Stimulated activated CD4-positive, alpha-beta T cell treated with anti-CD3 and anti-CD28 coated beads, Interleukin-4, amount 100 ng/mL, for 1 hour (primary cell): ENCODE measurements at places on chromosomes 13 and 19.

DNA sequence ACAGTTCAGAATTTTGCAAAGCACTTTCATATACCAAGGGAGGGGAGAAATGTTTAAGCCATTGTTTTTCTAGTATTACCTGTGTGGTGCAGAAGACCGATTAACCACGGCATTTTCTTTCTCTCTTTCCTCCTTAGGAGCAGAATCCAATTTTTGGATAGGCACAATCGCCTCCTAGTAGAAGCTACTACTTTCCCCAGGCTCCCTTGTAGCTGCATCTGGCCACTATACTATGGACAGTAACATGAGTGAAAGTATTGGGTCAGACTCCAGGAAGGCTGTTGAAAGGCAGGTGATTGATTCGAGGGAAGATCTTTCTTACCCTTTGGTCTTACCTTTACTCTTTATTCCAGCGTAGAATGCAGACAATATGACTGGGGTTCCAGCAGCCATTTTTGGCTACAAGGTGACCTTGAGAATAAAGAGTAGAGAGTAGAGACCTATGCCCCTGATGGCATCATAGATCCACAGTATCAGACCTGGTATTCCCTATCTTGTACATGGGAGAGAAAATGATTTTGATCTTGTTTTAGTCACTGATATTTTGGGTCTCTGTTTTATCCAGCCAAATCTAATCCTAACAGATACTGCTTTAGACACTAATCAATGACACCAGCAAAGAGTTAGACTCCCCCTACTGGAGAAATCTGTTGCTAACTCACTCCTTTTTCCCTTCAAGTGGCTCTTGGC, 77.0 kb downstream of the LRRC63 start:
- no peak for DNase-seq

- no peak for DNase-seq
Observed at GRCh38 chr19:36028313-36029041, 4.2 kb downstream of the CLIP3 start.

DNA sequence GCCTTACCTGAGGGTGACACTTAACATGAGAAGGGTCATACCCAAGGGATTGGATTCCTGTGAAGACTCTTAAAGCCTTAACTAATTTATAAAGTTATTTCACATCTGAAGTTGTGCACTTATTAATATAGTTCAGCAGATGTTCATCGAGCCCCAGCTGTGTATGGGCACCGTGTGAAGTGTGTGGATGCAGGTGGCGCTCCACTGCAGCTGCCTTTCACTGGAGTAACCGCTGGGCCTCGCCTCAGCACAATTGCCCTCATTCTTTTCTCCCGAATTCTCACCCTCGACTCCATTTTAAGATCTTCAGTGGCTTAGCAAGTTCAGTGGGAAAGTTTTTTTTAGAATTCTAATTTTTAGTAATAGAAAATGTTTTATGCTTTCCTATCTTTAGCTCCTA, 66.2 kb downstream of the DPY19L3 start:
- DNase-seq = no peak

DNA sequence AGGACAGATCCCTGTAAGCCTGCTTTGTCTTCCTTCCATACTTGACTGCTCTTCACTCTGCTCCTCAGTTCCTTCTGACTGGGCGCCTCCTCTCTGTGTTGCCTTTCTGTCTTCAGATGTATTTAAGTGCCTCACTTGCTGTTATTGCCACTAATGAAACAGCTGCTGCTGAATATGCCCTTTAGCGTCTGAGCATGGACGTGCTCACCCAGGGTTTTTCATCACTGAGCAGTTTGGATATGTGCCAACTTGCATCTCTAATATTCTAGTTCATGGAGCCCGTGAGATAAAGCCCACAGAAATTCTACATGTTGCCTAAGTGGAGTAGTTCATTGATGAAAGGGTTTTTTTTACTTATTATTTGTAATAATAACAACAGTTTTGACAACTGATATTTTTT, 198.2 kb downstream of the MYO16 start:
- DNase-seq = no peak

DNA sequence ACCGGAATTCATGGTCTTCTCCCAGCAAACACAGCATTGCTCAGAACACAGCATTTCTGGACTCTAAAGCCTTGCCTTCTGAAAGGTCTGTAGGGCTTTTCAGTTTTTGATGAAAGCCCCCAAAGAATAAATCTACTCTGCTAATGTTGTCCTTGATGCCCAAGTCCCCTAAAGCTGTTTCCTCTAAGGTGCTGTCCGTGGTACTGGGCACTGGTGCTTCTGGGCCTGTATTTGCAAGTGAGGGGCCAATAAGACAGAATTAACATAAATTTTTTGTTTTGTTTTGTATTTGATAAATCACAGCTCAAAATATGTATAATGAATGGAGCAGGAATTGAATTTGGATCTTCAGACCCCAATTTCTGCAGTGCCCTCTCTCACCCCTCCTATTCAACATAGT, 12.1 kb upstream of the LGALS13 start:
- DNase-seq = no peak

DNA sequence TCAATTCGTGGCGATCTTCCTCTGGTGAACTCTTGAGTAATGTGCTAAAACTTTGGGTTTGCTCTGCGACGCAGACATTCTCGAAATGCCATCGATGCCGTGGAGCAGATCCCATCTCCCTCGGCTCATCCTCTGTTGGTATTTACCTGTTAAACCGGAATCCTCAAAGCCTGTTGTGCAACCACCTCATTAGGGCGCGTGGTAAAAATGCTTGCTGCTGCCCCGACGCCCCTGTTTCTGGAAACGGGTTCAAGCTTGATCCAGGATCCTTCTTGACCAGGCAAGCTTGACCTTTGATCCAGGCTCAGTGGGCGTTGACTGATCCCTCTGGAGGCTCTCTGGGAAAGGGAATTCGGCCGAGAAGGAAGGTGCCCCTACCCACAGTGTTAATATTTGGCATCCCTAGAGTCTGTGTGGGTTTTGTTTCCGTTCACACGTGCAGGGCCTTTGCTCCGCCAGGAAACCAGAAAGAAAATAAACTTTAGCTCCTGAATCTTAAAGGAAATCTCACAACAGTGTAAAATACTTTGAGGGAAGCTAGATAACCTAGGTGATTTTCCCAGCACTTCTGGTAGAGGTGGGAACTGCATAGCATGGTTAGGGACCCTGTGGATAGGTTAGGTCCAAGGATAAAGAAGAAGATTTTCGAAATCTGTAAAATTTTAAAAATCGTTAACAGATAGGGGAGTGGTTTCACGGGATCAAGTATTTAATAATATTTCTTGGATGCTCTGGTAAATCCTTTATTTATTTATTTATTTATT, 1.1 kb downstream of the LSM14A start:
- peak; percentile 6 for DNase-seq

DNA sequence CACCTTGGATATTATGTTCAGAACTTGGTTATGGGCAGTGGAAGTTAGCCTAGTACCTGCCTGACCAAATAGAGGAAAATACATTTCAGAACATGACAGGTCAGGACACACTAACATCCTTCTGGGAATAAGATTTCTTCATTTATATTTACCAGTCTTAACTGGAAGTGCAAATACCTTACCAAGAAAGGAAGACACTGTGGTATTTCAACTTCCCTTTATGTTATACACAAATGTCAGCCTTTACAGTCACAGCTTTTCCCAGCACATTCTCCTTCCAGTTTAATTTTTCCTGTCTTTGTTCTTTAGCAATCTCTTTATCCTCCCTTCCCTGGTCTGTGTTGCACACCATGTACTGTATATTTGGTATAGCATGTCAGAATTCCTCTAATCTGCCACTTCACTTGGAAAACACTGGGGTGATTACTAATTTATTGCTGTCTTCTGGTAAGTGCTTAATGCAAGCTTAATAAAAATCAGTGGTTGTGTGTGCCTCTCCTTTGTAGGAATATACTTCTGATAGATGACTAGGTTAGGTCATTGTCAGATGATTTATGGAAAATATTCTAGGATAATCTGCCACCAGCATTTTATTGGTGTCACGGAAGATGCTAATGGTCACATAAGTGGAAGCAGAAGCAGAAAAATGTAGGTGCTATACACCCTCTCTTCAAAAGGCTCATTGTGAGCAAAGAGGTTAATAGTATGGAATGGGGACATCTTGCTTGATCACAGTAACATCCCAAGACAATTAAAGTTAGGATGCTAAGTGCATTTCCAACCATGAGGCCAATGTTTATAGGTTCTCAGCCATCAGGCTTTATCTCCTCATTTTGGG, 124.3 kb upstream of the STARD13 start:
- no peak for DNase-seq

GRCh38 chr19:52695996-52696395, 38.8 kb downstream of the ZNF611 start:
- DNase-seq = no peak

DNA sequence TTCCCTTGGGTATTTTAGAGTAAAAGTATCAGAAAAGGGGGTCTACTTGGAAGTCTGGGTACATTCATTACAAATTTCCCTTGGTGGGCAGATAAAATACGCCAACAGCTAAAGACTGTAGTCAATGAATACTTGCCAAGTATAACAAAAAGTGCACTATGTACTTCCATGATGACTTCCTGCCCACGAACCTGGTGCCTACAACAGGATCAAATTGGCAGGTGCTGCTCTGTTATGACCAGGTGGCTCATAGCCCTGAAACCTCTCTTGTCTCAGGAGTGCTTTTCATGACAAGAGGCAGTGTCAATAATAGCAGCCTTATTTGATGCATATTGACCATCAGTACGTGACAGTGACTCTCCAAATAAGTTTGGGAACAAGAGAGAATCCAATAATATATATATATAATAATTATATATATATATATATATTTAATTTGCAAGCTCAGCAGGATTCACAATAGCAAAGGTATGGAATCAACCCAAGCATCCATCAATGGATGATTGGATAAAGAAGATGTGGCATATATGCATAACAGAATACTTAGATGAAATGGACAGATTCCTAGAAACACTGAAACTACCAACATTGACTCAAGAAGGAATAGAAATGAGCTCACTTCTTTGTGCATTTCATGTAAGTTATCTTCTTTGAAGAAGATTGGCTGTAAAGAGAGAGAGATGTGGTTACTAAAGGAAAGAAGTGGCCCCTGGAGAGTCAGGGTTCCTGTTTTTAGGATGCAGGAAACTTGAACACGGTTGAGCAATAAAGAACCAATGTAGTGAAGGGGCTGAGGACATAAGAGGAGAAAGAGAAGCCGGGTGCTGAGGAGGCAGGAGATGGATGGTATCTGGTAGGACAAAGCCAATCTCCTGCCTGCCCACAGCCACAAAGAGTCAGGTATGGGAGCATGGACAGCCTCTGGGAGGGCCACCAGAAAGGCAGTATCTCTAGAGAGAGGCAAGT, 52.0 kb upstream of the GTF2F2 start:
- no peak for DNase-seq

GRCh38 chr13:86559901-86560300, 760.7 kb upstream of the SLITRK6 start:
- no peak for DNase-seq

DNA sequence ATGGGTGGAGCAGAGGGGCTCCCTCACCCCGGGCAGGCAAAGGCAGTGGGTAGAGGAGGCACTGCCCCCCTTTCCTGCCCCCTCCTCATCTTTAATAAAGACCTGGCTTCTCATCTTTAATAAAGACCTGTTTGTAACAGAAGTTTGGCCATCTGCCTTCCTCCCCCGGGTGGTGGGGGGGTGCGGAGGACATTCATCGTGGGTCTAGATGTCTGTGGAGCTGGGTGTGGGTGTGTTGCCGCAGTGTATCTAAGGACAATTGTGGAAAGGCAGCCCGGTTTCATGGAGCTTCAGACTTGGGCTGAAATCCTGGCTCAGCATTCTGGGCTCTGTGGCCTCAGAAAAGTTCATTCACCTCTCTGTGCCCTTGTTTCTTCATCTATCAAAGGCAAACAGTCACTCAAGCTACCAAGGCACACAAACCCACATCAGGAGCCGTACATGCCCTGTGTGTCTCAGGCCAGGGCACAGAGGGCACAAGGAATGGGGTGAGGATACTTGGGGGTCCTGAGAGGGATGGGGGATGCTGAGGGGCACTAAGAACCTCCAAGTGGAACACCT, 8.8 kb upstream of the SWSAP1 start:
- DNase-seq = no peak

GRCh38 chr19:41901707-41902360, 18.9 kb downstream of the ARHGEF1 start:
- no peak for DNase-seq

DNA sequence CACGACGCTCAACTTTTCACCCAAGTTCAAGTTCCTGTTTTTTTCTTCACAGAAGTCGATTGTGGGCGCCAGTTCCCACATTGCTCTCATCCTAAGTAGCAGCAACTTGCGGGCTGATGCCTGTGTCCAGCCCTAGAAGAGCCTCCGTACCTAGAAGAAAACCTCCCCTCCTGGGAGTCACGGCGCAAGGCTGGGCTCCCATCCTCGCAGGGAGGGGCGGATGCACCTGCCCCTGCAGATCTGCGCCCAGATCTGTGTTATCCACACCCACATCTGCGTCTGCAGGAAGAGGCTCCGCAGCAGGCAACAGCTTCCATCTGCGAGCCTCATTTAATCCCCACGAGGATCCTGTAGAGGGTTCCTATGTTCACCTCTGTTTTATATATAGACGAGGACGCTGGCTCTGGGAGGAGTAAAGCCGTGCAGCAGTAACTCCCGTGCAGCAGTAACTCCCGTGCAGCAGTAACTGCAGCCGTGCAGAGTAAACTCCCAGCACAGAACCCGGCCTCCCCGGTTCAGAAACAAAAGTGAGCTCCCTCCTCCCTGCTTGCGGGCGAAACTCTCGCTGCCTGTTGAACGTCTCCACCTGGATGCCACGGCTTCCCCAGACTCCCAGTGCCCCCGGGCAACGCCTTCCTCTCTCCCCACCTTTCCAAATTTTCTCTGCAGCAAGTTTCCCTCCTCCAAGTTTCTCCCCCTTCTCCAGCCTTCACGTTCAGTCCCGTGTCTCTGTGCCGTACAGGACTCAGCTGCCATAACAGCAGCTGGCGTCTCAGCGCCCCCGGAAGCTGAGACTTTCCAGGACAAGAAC, 23.5 kb upstream of the LAIR1 start:
- DNase-seq = peak; percentile 43

GRCh38 chr13:94657167-94657566, 55.2 kb downstream of the SOX21 start:
- DNase-seq = no peak

- DNase-seq = no peak
Observed at GRCh38 chr13:100523981-100524386, 64.6 kb downstream of the GGACT start.

DNA sequence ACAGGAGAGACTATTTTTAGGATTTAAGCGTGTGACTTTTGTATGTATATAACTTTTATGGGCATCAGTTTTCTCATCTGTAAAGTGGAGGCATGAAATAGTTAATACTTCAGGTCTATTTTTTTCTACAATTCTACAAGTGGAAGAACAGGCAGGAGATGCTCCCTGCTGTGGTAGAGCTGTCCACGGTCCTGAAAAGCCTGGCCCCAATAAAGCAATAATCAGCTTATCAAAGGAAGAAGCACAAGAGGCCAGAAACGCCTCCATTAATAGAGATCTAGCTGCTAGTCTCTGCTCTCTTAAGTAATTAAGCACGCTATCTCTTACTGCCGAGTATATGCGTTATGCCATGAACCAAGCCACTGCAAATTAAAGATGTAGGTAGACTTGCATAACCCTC, 28.0 kb upstream of the WASF3 start:
- peak; percentile 11 for DNase-seq
